ENCODE measurements at places on chromosomes 6 and 20. TPM values are rescaled to one million over a fixed set of nuclear protein-coding genes. Genes with fewer than 3 reads are reported as not detected.

Gene HLA-DRA
- total RNA-seq: 122 TPM

Gene APCDD1L
- total RNA-seq: not detected

Gene THBS2
- 12.0 TPM for total RNA-seq

Gene VGLL2
- not detected for total RNA-seq

Gene GRIK2
- 2.5 TPM for total RNA-seq

Gene OR2B6
- not detected for total RNA-seq
